ENCODE measurements at places on chromosomes 7 and 10. TPM values are rescaled to one million over a fixed set of nuclear protein-coding genes. Genes with fewer than 3 reads are reported as not detected.

- DNase-seq = no peak
These were observed 181.8 kb downstream of the MGMT start for GRCh38 chr10:129648856-129649255.

DNA sequence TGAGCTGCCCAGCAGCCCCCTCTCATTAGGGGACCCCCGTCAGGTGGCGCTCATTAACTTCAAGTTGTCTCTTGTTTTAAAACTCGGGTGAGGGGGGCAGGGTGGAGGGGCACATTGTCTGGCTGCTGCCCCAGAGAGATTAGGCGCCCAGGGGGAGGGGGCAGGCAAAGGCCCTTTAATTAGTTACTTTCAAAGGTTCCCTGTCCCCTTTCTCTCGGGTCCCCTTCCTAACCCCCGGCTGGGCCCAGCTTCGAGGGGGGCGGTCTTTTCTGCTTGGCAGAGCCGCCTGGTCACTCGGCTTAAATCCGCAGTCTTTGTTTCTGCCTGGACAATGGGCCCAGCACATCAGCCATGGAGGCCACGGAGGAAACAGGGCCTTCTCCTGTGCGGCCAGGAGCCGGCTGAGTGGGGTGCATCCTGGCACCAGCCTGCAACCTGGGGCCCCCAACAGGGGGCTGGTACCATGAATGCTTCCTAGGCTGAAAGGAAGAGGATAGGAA, 38.9 kb upstream of the SLF2 start:
- DNase-seq = no peak

The PRKCQ gene
- 0.47 TPM for total RNA-seq

DNA sequence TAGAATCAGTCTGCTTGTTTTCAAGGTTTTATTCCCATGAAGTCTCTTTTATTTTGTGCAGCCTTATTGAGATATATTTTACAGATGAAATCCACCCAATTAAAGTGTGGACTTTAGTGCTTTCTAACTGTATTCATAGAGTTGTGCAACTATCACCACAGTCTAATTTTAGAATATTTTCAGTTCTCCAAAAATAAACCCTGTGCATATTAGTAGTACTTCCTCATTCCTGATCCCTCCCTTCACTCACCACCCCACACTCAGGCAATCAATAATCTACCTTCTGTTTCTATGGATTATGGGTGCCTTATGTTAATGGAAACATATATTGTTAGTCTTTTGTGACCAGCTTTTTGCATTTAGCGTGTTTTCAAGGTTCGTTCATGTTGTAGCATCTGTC, 185.7 kb upstream of the TMEM72 start:
- peak; percentile 45 for DNase-seq

The STOX1 gene
- 0.99 TPM for total RNA-seq

- DNase-seq = no peak
These were observed 365.7 kb downstream of the GPR37 start for GRCh38 chr7:124399941-124400340.

- no peak for DNase-seq
These were observed 43.8 kb downstream of the SH2D4B start for GRCh38 chr10:80581469-80581835.

GRCh38 chr10:126250045-126250444, 138.2 kb downstream of the ADAM12 start:
- no peak for DNase-seq

DNA sequence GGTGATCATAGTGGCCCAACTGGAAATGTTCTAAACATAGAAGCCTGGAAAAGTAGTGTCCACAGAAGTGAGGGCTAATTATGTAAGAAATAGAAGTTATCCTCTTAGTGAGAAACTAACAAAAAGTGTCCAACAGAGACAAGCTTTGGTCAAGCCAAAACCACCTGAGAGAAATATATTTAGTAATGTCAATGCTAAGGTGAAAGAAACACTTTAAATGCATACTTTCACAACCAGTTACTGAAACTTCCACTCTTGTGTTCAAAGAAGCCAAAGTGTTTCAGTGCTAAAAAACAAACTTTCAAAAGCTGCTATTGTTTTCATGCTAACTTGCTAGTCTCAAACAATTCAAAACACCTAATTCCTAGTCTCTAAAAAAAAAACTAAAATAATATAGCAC, 18.1 kb downstream of the RAB11FIP2 start:
- no peak for DNase-seq

- DNase-seq = peak; percentile 98
These were observed 95.1 kb upstream of the LRGUK start for GRCh38 chr7:134031835-134032617.

The VKORC1L1 gene
- 11.3 TPM for total RNA-seq

The LRRC61 gene
- not detected for total RNA-seq

DNA sequence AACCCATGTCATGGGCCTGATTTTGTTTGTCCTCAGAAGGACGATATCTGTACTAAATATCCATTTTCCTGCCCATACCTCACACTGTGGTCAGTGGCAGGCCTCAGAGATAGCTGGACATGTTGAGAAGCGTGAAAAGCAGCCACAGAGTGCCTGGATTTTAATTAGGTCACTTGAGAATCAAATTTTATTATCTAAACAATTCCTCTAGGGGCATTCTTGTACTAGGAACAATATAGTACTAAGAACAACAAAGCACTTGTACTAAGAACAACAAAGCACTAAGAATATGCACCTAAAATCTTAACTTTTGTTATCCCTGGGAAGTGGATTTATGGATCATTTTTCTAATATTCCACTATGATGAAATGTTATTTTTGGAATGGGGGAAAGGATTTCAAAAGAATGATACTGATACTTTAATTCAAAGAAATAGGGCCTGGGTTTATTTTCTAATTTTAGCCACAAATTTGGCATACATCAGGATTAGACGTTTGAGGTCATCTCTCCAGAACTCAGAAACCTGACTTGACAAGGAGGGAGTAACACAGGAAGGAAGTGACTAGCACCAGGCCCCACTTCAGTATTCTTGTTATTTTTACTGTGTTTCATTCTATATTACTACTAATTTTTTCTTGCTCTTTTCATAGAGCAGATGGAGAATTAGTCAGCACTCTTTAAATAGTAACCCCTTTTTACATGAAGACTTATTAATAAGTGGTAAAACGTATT, 112.2 kb downstream of the EXOC4 start:
- DNase-seq = peak; percentile 35

DNA sequence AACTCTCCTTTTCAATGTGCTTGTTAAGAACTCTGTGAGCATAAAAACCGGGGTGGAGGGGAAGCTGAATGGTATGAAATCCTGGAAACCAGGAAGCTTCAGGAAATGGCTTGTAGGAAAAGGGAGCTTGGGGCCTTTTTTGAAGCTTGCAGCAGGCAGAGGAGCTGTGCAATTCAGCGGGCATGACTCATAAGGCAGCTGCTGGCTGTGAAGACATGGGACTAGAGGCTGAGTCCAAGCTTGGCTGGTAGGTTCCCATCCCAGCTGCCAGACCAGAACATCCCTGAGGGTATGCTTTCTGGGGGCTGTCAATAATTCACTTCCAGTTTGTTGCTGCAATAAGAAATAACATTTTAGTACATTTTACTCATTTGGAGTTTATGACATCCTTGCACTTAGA, 36.8 kb upstream of the CDC14C start:
- peak; percentile 35 for DNase-seq

- DNase-seq = peak; percentile 35
These were observed 14.1 kb downstream of the CRYGN start for GRCh38 chr7:151425670-151426440.

The ACBD7 gene
- 0.42 TPM for total RNA-seq

- peak; percentile 24 for DNase-seq
These were observed 22.6 kb upstream of the ABLIM1 start for GRCh38 chr10:114680543-114681117.

- DNase-seq = no peak
These were observed 518 bp downstream of the AGFG2 start for GRCh38 chr7:100539436-100540006.

- DNase-seq = peak; percentile 39
These were observed 2.5 kb upstream of the CLDN4 start for GRCh38 chr7:73828107-73828803.

The HMX2 gene
- not detected for total RNA-seq

DNA sequence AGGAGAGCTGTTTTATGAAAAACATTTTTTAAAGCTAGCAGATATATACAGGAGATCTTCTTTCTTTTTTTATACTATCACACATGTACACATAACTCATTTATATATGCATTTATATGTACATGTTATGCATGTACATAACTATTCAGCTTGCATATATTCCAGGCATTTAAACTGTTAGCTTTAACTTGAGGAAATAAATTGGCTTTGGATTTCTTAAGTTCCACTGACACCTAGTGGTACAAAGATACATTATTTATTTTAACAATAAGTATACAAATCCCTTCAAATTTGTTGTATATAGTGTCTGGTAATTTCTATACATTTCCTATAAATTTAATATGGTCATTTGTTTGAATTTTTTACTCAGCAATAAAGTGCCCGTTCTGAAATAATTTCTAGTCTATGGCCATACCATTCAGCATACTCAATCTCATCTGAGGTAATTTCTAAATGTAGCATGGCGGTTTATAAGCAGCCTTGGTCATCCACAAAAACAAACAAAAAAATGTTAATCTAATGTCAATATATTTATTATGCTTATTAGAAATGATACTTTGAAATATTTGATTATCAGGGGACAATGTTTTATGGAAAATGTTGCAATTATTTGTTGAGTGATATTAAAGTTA, 11.6 kb downstream of the ZDHHC6 start:
- peak; percentile 18 for DNase-seq

The SEMA4G gene
- 2.5 TPM for total RNA-seq

- DNase-seq = no peak
These were observed 424.2 kb upstream of the CNTNAP2 start for GRCh38 chr7:145692237-145692950.

GRCh38 chr7:132083126-132083525, 493.1 kb downstream of the PLXNA4 start:
- DNase-seq = no peak

- no peak for DNase-seq
These were observed 829.0 kb downstream of the GRID1 start for GRCh38 chr10:85537561-85537960.

DNA sequence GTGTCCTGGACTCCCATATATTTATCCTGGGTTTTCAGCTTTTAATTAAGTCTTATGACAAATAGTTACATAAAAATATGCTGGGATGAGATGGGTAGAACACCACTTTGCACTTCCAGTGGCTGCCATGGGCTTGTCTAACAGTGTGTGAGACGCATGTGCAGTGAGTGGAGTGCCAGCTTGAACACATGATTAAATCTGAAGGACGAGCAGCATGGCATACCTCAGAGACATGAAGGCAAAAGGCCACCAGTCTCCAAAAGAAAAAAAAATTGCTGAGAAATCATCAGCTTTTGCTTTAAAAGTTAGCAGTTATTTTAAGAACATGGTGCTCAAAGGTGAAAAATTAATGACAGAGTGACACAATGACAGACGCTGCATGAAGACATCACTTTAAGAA, 139.0 kb upstream of the ADCY1 start:
- no peak for DNase-seq

GRCh38 chr10:49596493-49596809, 13.7 kb upstream of the SLC18A3 start:
- DNase-seq = no peak
